ENCODE measurements at places on chromosomes 3 and 15.

- no peak for DNase-seq
These were observed 111.0 kb downstream of the RFTN1 start for GRCh38 chr3:16402451-16402850.

DNA sequence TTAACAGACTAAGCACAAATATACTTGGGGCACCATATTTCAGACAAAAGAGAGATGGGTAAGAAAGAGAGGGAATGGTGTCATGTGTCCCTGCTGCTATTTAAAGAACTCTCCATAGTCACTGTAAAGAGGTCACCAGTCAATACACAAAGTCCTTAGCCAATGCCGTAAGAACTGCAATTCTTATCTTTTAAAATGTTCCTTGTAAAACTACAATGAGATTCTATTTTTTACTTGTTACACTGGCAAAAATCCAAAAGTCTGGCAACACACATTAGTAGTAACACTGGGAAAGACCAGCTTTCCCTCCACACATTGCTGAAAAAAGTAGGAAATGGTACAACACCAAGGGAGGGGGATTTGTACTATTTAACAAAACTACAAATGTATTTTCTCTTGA lies 189.4 kb downstream of the TBC1D5 start:
- DNase-seq, result no peak

- DNase-seq, result no peak
These were observed 51.8 kb upstream of the GUCA1C start for GRCh38 chr3:109005443-109005842.

GRCh38 chr3:62316525-62316924 lies 56.8 kb downstream of the FEZF2 start:
- no peak for DNase-seq

- DNase-seq, result no peak
These were observed 1063.1 kb downstream of the NTRK3 start for GRCh38 chr15:87193481-87193880.

DNA sequence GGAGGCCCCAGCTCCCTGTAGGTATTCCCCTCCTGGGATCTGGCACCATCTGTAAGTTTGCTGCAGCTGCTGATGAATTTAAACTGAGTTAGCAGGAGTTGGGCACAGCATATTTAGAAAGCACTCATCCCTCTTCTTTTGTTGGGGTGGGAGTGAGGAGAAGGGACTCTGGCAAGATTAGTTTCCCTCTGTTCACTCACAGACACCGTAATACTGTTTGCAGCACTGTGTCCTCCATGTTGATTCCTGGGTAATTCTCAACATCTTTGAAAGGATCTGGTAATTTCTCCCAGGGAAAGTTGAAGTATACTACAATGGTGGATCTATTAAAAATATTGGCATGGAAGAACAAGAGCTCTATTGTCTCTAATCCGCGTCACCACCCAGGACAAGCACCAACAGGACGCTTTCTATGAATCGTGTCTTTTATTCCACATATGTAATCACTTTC lies 173.3 kb downstream of the RBMS3 start:
- DNase-seq, result peak; percentile 27

DNA sequence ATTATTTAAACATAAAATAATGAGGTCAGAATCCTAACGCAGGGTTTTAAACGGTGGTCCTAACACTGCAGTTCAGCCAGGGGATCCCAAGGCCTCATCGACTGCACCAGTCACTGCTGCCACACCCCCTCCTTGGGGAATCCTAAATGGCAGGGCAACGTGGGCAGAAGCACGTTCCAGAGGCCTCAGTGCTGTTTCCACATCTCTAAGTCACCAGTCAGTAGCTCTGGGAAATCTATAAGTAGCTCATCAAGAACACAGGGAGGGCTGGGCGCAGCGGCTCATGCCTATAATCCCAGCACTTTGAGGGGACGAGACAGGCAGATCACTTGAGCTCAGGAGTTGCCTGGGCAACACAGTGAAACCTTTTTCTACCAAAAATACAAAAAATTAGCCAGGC lies 47.5 kb downstream of the PRTG start:
- peak; percentile 61 for DNase-seq

DNA sequence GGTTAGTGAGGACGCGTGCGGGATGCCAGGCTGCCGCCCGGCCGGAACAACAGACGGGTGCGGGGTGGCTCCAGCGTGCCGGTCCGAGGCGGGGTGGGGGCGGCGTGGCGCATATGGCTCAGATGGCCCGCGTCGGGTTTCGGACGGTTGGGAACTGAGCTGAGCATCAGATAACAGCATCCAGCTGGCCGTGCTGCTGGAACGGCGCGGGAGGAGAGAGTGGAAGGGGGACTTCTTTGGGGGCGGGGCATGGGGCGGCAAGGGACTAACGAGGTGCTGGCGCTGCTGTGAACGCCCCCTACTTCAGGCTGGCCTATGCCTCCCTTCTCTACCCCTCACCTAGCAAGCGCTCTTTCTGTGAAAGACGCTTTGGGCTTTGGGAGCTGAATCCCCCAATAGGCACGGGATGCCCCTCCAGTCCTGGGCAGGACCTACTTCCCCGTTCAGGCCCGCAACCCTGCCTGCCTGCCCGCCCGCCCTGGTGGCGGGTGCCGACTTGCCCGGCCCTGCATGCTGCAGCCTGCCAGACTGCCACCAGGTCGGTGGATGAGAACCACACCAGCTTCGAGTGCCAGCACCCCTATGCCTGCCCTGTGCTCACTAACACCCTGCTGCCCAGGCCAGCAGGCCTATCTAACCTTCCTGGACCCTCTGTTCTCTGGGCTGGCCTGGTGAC lies 542 bp downstream of the INKA1 start:
- DNase-seq, result peak; percentile 86

DNA sequence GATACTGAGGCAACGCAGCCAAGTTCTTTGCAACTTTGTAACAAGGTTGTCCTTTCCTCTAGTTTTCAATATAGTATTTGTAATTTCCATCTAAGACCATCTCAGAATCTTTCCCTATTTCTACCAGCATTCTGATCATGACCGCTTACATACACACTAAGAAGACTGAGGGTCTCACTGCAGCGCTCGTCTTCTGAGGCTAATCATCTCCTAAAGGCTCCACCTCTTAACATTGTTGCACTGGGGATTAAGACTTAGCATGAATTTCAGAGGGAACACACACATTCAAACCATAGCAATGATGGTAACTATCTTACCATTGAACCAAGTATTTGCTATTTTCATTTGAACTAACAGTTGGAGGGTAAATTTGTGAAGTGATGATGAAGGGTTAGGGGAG lies 463.3 kb upstream of the CCDC54 start:
- DNase-seq, result no peak

- no peak for DNase-seq
These were observed 165.6 kb upstream of the LINGO1 start for GRCh38 chr15:77798151-77798835.

DNA sequence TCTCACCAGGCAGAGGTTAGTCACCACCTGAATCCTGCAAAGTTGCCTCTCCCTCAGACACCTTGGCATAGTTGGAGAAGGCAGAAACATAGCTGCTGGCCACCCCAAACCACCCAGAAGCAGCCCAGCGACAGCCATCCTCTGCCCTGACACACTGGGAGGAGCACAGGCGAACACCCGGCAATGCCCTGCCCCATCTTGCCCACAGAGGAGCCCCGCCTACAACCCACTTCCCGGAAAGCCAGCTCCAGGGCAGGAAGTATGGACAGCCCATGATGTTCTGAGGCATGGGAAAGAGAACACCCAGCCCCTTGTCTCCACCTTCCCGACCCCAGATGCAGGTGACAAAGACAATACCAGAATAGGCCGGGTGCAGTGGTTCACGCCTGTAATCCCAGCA lies 12.6 kb upstream of the SHISA5 start:
- no peak for DNase-seq
